ENCODE measurements at places on chromosomes 7 and 10.

GRCh38 chr10:89301721-89302445 is at the start of gene IFIT2:
Gene IFIT2 (plus strand): TSS chr10:89302046. CDS start chr10:89302124, 78 bp downstream.
- peak; percentile 34 for DNase-seq

- no peak for DNase-seq
Observed at GRCh38 chr10:5519054-5519453, 5.7 kb upstream of the CALML3 start.

DNA sequence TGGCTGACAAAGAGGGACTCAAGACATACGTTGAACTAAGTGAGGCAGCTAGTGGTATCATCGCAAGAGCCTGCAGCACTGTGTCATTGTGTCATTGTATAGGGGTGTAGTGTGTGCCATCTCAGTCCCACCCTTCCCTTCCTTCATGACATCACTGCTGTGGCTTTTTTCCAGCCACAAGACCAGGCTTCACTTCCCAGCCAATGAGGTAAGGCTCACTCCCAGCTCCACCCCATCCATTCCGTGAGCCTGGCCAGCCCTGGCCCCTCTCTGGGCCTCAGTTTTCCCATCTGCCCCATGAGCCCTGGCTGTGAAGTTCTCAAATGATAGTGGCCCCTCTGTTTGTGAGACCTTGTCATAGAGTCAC is 134.3 kb upstream of the ZMIZ1 start:
- no peak for DNase-seq

DNA sequence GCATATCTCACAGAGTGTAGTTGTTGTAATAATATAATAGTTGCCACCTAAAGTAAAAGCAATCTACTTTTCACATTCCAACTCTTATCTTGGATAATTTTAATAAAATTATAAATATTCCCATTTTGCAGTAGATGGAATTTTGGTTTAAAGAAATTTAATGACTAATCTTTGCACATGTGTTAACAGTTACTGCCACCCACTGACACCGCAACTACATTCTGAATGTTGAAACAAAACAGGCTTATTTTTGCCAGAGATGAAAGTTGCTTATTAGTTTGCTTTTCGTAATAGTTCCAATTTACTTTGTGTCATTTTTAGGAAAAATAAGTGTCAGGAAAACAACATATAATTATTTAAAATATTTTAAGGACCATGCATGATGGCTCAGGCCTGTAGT is 557.5 kb upstream of the PCDH15 start:
- DNase-seq = no peak

DNA sequence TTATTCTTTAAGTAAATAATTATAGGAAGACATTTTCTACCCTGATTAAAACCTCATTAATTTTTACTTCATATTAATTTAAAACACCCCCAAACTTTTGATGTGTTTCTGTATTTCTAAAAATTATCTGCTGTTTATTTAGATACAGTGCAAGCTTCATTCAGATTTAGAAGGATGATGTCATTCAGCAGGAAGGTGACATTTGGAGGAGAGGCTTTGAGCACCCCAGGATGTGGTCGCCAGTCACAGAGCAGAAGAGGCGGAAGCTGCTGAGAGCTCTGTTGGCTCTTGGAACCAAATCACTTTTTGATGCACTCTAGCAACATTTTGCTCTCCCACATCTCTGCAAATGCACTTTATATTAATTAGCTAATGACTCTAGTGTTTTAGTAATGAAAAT is 233.9 kb upstream of the CACNA2D1 start:
- DNase-seq = peak; percentile 54

Measured in activated CD4-positive, alpha-beta T cell treated with anti-CD3 and anti-CD28 coated beads, Interleukin-10, Interleukin-2, amounts not matched to agents 100 ng/mL and 50 ng/mL, durations not matched to agents 16 hours and 8 hours (primary cell).